ENCODE measurements at places on chromosomes 1 and 21.

DNA sequence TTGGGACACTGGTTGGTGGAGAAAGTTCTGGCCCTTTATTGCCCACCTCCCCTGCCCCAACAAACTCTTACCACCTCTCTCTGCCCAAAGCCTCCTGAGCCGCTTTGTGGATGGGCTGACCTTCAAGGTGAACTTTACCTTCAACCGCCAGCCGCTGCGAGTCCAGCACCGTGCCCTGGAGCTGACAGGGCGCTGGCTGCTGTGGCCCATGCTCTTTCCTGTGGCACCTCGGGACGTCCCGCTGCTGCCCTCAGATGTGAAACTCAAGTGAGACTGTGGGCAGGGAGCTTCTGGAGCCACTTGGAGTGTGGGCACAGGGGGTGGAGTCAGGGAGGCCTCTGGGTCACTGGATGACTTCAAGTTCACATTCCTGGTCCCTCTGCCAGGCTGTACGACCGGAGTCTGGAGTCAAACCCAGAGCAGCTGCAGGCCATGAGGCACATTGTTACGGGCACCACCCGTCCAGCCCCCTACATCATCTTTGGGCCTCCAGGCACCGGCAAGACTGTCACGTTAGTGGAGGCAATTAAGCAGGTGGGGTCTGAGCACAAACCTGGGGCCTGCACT, 12.5 kb downstream of the RHOC start:
- DNase-seq = no peak

- DNase-seq = no peak
These were observed 49.3 kb upstream of the AJAP1 start for GRCh38 chr1:4605158-4605557.

DNA sequence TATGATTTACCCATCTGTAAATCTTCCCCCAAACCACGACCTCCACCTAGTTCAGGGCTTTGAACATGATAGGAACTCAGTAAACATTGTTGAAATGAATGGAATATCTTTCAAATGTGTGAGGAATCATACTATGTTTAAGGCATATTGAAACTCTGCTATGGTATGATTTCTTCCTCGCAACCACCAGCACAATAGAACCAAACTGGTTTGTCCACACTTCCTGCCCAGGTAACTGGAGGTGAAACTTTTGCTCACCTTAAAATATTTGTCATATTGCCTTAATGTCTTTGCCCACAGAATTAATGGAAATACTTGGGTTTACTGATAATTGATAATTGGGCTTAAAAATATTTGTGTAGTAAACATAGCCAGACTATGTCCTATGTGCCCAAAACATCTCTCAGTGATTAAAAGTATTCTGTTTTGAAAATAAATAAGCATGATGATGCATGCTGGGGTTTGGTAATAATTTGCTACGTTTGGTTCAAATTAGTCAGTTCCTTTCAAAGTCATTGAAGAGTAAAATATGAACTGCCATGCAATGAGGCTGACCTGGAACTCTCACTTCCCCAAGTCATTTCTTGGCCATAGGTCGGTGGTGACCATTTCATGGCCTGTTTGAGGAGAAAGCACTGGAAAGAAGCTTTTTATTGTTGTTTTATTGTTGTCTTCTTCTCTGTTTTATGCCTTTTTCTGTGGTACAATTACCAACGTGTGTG, 73.3 kb downstream of the TNFSF18 start:
- DNase-seq = no peak

GRCh38 chr1:85628791-85629531, 48.4 kb downstream of the CCN1 start:
- DNase-seq = peak; percentile 75

DNA sequence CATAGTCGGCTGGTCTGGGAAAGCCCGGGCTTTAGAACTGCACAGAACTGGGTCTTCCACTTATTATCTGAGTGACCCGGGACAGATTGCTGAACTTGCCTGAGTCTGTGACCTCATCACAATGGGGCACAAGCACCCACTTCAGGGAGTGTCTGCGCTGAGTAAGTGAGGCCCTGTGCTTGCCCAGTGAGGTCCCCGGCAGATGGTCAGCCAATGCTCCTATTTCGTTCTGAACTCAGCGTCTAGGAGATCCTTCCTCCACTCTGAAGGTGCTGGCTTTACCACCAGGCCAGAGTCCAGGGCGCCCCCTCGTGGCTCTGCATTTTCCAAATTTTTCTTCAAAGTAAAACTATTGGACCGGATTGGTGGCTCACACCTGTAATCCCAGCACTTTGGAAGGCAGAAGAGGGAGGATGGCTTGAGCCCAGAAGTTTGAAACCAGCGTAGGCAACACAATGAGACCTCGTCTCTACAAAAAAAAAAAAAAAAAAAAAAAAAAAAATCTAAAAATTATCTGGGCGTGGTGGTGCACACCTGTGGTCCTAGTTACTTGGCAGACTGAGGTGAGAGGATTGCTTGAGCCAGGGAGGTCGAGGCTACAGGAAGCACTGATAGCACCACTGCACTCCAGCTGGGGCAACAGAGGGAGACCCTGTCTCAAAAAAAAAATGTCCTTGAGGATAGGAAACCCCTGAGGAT, 61.7 kb downstream of the FCRL5 start:
- DNase-seq = peak; percentile 72

- DNase-seq = no peak
These were observed 1.4 kb downstream of the MAGI3 start for GRCh38 chr1:113391649-113392271.

DNA sequence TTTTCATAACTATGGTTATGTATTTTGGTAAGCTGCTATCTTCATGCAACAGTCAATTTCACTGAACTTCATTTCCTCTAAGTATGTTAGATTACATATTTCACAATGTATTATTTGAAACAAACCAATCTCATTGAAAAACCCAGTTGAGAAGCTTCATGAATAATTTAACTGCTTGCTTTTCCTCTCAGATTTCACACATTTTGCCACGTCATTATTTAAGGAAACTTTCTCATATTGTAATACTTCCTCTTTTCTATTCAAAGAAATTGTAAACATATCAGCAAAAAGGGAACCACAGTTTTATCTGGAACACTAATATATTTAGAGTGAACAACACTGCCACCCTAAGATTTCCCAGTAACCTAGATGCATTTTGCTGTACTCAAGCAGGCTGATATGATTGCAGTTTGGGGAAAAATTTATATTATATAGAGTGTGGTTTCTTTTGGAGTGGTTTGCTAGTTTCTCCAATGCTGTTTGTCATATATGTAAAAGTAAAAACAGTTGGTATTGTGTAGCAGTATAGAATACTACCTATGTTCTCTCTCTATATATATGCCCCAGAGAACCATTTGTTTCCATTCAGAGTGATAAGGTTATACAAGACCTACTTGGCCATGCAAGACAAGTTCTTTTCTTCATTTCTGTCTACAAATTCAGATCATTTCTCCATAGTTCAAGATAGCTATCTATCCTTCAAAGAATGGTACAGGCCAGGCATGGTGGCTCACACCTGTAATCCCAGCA, 28.4 kb upstream of the AHCTF1 start:
- DNase-seq = no peak

DNA sequence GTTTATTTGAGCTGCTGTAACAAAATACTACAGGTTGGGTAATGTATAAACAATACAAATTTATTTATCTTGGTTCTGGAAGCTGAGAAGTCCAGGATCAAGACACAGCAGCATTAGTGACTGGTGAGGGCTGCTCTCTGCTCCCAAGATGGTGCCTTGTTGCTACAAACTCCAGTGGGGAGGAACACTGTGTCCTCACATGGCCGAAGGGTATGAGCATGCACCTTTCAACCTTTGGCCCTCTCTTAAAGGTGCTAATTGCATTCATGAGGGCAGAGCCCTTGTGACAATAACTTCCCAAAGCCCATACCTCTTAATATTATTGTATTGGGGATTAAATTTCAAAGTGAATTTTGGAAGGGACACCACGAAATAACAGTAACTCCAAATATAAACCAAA, 55.3 kb upstream of the ATP1B1 start:
- no peak for DNase-seq

DNA sequence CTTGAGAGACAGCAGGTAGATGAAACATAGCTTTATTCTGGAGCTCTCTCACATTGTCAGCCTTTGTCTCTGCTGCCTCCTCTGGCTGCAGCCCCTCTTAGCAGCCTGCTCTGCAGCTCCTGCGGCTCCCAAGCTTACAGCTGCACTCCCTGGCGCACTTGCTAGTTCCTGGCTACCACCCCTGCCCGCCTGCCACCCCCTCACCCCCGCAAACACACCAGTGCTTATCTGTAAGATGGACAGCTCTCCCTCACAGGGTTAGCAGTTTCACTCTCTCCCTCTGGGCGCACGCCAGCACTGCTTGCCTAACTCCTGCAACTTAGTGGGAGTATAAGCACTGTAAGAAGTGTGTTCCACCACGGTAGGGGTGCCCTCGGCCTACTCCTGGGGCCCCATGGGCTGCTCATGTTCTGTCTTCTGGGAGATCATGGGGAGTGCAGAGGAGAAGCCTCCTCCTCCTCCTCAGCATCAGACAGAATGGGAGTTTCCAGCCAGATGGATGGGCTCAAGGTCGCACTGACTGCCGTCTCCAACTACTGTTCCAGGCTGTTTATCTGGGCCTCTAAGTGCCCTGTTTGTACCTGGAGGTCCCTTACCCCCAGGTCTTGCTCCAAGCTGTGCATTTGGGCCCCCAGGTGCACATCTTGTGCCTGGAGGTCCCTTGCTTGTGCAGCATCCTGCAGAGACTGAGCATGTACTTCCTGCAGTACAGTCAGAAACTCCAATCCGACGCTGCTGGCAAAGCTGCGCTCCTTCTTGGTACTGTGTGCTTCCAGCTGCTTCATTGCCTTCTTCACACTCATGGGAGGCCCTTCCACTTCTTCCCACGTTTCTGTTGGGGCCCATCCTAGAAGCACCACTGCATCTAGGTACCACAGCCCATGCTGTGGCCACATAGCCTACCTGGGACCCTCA, 1388.1 kb downstream of the AMY1C start:
- DNase-seq = peak; percentile 22

DNA sequence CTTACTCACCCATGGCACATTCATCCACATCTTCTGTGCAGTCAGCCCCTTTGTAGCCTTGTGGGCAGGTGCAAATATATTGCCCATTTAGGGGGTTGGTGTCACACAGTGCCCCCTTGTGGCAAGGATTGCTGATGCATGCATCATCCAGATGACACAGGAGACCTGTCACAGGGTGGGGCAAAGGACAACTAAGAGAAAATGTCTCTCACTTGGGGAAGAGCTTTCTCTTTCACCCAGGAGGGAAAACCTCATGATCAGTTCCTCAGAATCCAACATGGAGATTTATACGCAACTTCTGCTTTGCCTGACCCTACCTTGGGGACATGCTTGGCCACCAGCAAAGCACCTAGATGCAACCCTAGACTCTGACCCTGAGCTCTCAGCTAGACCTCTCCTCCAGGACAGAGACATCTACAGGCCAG, 71.8 kb upstream of the ADAM30 start:
- DNase-seq = peak; percentile 52

- no peak for DNase-seq
These were observed 154.5 kb upstream of the PKN2 start for GRCh38 chr1:88529581-88529980.

Data from right hindlimb (tissue), 1 donor.